ENCODE measurements at places on chromosomes 11 and 22. TPM values are rescaled to one million over a fixed set of nuclear protein-coding genes. Genes with fewer than 3 reads are reported as not detected.

PIWIL4 gene
- total RNA-seq: 0.35 TPM

NDUFS3 gene
- 92.2 TPM for total RNA-seq

CTSD gene
- total RNA-seq: 764 TPM

CCDC87 gene
- 0.23 TPM for total RNA-seq

PGA5 gene
- total RNA-seq: not detected

APOA5 gene
- not detected for total RNA-seq

PLAAT2 gene
- 0.42 TPM for total RNA-seq

LDHAL6A gene
- total RNA-seq: not detected

ZW10 gene
- 18.4 TPM for total RNA-seq

OR51I2 gene
- not detected for total RNA-seq

CALCA gene
- total RNA-seq: not detected

All from airway epithelial cell (primary cell).